Stimulated activated CD8-positive, alpha-beta memory T cell treated with anti-CD3 and anti-CD28 coated beads, Interleukin-7, amount 100 ng/mL, for 24 hours (primary cell): ENCODE measurements at places on chromosomes 16 and 17.

GRCh38 chr17:39595294-39595693 lies 12.4 kb downstream of the NEUROD2 start:
- no peak for DNase-seq

DNA sequence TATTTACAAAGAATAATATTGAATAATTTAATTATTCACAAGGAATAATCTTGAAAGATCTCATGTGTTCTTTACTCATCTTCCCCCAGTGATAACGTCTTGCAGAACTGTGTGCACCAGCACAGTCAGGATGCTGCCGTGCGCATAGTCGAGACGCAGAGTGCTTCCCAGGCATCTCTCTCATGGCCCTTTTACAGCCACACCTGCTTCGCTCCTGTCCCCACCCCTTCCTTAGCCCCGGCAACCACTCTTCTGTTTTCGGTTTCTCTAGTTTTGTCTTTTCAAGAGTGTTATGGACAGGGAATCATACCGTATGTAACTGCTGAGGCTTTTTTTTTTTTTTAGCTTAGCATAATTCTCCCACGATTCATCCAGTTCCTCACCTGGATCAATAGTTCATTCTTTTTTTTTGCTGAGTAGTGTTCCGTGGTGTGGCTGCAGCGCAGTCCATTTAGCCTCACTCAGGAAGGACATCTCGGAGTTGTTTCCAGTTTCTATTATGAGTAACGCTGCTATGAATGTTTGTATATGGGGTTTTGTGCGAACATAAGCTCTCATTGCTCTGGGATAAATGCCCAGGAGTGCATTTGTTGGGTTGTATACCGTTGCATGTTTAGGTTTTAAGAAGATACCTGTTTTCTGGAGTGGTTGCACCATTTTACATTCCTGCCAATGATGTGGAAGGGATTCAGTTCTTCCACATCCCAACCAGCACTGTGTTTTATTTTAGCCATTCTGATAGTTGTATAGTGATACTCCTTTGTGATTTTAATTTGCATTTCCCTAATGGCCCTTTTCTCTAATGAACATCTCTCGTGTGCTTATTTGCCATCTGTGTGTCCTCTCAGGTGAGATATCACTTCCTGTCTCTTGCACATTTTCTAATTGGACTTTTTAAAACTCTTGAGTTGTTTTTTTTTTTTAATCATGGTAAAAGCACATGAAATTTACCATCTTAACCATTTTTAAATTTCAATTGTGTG lies 47.6 kb downstream of the SEC14L1 start:
- DNase-seq = no peak

DNA sequence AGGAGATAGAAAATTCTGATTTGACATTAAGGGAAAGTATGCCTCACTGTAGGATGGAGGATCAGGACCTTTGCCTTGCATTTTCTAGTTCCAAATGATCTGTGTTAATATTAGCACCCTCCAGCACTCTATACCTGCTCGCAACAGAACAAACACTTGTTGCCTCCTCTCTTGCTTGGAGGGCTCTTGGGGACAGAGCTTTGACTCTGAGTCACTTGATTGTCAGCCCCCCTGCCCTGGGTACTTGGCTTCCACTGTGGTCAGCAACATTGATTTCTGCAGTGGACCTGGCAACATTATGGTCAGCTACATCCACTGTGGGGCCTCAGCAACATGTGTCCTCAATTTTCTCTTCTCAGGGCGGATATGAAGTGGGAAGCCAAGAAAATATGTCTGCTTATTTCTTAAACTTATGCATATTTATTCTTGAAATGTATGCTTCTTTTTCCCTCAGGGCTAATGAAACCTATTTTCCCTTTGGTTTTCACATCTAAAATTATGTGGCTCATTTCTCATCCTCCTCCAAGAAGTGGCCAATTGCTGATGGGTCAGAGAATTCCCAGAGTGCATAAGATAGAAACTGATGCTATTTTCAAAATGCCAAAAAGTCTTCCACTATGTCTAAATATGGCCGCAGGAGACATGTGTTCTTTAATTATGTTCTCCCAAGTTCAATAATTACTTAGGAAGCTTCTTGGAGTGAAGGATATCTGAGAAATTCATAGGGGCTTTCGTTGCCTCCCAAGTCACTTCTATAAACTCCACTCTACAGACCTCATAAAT lies 94.6 kb upstream of the SMIM36 start:
- no peak for DNase-seq

GRCh38 chr17:841313-841712 lies 59.2 kb downstream of the MRM3 start:
- no peak for DNase-seq

DNA sequence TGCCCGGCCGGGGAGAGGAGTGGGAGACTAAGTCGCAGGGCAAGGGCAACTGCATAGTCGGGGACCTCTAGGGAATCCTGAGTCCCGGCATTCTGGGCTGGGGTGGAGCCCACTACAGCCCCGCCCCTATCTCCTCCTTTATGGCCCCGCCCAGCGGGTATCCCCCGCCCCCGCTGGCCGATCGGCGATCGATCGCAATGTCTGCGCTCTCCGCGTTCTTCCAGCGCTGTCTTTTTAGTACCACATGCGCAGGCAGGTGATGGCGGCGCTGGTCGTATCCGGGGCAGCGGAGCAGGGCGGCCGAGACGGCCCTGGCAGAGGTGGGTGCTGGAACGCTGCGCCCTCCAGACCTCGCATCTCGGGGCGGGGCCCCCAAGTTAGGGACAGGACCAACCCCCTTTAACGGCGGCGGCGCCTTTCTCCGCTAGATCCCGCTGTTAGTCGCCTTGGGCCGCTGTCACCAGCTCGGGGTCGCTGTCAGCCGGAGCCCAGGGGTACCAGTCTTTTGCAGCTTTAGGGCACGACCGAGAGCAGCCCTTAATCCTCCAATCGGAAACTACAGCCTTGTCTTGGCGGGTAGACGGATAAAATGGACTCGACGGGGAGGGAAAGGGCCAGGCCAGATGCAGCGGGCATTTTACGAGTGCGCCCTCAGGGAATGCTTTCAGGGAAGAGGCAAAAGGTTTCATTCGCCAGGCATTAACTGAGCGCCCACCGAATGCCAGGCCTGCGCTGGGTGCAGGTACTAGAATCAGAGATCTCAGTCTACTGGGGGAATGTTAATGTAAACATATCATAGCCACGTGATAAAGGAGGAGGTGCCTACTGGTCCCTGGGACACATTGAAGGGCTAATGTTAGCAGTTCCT lies at the start of gene DPH1:
TSS of gene DPH1 (plus strand) at position 243 of the 868 bp plus-strand sequence. CDS start at position 260, 17 bp downstream.
- peak; percentile 66 for DNase-seq

- DNase-seq = no peak
Observed at GRCh38 chr17:58913971-58914769, 158.5 kb downstream of the PPM1E start.

GRCh38 chr17:45722161-45722560 lies 62.0 kb upstream of the CRHR1 start:
- DNase-seq = no peak

- no peak for DNase-seq
Observed at GRCh38 chr16:87216148-87216840, 100.9 kb downstream of the C16orf95 start.

DNA sequence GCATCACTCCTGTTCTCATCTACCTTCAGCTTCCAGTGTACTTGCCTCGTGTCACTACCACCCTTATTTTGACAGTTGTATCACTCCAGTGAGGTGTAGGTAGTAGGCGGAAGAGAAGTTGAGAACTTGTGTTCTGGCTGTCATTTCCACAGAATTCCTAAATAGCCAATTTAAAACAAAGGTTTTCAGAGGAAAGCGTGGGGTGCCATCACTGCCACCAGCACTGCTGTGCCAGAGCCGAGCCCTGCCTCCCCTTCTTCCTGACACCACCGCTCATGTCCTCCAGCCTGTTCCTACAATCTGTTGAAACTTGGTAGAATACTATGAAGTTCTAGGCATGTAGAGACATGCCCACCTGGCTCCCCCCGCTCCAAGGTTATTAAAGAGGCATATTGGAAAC lies 215.8 kb downstream of the TANC2 start:
- DNase-seq = no peak

DNA sequence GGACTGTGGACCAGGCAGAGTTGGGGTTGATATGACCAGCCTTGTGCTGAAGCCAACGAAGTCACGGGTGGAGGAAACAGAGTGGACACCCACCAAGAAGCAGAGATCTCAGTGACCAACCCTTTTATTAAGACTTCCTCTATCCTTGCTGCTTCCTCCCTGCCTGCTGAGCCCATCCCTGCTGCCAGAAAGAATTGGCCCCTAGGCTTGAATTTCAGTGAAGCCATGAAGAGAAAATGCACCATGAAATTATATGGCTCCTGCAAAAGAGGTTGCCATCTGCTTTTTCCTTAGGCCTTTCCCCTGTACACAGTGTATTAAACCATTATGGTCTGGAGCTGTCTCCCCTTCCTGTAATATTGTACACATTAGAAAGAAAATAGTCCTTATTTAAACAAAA lies 246.7 kb downstream of the HS3ST3B1 start:
- no peak for DNase-seq

DNA sequence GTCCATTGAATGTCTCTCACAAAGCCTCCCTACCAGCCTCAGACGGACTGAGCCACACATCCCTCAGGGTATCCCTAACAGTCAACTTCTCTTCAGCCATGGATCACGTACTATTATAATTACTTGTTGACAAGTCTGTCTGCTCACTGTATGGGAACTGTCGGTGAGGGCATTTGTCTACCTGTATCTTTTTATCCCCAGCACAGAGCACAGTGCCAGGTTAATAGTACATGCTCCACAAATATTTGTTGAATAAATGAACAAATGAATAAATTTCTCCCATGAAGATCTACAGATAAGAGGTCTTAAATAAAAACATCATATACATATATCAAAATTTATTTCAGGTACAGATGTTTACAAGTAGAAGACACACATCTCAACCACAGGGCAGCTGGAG lies 414.0 kb downstream of the SOX9 start:
- DNase-seq = no peak

DNA sequence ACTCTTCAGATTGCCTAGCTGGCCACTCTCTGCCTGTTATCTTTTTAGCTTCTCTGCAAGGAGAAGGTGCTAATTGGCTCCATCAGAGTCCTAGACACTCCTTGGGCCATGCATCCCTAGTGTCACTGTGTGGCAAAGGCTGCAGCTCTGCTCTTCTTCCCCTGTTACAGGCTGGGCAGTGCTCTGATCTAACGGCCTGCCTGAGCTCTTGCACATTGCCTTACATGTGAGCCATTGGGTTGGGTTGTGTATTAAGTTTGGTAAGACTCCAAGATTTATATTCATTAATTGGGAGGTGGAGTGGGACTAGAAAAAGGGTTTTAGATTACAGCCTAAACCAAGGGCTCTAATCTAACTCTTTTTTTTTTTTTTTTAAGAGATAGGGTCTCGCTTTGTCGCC lies 23.0 kb upstream of the SYT17 start:
- no peak for DNase-seq

GRCh38 chr16:50708373-50709060 lies 15.1 kb downstream of the NOD2 start:
- DNase-seq = no peak
